ENCODE measurements at places on chromosomes 5 and 9.

- no peak for DNase-seq
Measured at GRCh38 chr5:39167972-39168342, 51.4 kb downstream of the FYB1 start.

DNA sequence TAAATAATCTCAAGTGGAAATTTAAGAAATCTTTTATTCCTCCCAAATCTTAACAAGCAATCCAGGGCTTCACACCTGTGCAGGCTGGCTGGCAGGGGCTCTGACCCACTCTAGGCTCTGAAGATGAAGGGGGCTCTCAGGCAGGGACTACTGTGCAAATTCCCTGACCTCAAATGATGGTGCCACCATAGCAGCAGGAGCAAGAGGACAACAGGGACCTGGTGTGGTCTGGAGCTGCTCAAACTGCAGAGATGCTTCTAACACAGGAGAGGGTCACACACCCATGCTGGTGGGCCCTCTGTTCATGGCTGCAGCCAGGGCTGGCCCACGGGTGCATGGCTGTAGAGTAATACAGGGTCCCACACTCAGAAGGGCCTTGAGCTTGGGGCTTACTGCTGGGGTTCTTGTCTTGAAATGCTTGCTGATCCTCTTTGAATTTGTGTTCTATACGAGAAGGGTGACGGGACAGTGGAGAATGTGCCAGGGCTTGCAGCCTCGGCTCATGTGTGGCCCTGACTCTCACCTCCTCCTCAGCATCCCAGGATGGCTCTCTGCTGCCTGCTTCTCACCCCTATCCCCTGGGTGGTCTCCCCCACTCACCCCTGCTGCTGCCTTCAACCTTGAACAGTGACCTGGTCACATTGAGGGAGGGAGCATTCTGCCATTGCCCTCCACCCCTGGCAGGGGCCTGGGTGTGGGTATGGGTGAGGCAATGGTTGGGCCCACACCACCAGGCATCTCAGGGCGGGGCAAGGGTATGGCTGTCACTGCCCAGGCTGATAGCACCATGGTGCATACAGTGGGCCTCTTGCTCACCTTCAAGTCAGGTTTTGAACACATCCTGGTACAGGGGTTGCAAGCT lies 191.7 kb downstream of the FSTL4 start:
- no peak for DNase-seq

DNA sequence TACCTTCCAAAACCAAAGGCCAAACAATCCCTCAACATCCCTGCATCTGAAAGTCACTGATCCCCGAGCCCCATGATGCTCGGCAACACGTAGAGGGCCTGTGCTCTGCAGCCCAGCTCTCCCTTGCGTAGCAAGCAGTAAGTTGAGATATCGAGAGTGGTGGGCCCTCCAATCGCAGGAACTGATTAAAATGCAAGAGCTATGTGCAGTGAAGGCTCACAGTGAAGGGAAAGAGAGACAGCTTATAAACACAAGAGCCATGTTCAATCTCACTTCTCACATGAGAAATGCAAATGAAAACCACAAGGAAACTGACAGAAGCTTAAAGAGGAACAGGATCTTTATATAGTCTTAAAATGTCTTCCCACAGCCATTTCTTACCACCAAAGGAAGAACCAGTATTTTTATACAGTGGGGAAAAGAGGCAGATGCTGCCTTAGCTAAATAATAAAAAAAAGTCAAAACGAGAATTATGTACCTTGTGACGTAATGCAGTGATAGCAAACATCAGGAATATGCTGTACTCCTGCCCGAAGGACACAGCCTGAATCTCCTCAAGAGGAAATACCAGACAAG lies 24.6 kb downstream of the TTF1 start:
- no peak for DNase-seq

- DNase-seq: no peak
Measured at GRCh38 chr9:107751567-107752210, 262.1 kb upstream of the KLF4 start.

DNA sequence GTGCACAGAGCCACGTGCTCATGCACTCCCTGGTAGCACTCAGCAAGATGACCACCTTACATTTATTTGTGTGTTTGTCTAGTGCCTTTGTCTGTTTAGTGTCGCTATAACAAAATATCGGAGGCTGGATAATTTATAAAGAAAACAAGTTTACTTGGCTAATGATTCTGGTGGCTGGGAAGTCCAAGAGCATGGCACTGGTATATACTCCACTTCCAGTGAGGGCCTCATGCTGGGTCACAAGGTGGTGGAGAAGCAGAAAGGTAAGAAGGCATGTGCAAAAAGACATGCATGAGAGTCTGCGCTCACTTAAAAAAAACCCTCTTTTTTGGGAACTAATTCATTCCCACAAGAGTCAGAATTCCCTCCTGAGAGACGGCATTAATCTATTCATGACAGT lies 52.5 kb upstream of the BOD1 start:
- no peak for DNase-seq

DNA sequence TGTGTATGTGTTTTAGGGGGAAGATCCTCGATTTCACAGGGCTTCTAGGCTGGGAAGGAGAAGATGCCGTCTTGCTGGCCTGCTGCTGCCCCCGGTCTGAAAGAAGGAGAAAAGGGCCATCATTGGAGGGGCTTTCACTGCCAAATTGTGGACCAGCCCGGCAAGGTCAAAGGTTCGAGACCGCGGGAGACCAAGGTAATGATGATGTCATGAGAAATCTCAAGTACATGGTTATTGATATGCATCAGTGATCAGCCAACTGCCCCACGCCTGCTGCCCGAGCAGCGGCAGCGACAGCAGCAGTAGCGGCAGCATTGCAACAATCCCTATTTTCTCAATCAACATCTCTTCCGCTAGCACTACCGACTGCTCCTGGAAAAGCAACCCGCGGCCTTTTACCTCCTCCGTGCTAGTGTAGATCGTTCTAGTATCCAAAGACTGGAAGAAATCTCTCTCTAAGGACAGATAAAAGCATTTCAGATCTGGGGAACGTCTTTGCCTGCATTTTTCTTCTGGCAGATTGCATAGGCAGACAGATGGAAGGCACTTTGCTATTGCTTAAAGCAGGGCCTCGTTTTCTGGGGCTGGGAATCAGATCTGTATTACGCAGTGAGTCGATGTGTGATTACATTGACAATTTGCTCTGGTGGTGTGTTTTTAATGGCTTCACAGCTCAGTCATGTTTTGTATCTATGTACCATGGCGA lies 215.3 kb downstream of the MEF2C start:
- DNase-seq: no peak

- DNase-seq: no peak
Measured at GRCh38 chr5:148465381-148466235, 81.8 kb downstream of the FBXO38 start.

DNA sequence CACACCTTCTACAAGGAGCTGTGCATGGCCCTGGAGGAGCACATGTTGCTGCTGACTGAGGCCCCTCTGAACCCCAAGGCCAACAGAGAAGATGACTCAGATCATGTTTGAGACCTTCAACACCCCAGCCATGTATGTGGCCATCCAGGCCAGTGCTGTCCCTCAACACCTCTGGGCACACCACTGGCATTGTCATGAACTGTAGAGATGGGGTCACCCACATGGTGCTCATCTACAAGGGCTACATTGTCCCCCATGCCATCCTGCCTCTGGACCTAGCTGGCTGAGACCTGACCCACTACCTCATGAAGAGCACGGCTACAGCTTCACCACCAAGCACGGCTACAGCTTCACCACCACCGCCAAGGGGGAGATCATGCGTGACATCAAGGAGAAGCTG lies 49.0 kb upstream of the FBXL7 start:
- DNase-seq: no peak

DNA sequence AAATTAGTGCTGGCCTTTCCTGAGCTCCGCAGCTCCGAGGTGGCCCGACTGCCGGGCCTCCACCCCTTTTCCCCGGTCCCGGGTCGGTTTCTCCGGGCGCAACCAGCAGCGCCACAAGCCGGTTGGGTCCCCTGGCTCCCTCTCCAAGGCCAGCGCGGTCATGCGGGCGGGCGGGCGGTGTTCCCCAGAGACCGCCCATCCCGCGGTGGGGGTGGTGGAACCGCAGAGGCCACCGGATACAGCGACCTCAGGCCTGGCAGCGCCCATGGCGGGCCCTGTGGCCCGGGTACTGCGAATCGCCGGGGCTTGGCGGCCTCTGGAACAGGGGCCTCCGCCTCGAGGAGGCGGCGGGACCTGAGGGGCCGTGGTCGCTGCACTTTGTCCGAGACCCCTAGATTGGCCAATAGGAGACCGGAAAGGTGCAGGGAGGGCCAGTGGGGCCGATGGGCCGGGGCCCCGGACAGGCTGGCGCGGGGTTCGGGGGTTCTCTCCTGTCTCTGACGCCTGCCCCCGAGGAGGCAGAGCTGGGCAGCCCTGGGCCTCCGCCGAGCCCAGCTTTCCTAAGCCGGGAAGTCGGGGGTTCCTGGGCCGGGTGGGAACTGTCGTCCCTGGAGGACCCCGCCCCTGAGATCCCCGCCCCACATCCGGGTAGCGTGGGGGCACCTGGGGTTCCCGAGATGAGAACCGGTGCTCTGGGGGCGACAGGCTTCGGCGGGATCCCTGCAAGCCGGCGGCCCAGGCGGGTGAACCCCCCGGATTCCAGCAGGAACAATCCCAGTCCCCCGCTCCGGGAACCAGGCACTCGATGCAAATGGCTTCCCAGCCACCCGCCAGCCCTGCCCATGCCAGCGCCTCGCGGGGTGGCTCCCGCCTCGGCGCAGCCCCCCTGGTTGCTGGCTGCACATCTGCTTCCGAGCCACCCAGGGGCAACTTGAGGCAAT lies 293.9 kb downstream of the ZSWIM6 start:
- no peak for DNase-seq

GRCh38 chr5:73274881-73275663 lies 102.1 kb downstream of the TMEM174 start:
- DNase-seq: no peak

DNA sequence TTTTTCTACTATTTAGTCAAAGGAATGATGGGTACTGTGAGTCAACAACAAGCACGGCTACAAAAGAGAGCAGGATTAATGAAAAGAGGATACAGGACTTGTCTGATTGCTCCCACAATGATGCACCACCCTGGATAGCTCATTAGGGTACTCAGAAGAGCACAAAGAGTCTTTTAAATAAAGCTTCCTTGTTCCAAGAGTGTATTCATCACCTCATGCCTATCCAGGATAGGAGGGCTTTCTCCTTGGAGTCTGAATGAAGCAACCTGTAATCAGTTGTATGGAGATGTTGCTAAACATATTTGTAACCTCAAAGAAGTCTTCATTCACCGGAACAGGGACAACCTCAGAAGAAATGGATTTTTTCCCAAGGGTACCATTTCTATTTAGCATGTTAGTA lies 219.5 kb upstream of the TMEM161B start:
- DNase-seq: no peak

DNA sequence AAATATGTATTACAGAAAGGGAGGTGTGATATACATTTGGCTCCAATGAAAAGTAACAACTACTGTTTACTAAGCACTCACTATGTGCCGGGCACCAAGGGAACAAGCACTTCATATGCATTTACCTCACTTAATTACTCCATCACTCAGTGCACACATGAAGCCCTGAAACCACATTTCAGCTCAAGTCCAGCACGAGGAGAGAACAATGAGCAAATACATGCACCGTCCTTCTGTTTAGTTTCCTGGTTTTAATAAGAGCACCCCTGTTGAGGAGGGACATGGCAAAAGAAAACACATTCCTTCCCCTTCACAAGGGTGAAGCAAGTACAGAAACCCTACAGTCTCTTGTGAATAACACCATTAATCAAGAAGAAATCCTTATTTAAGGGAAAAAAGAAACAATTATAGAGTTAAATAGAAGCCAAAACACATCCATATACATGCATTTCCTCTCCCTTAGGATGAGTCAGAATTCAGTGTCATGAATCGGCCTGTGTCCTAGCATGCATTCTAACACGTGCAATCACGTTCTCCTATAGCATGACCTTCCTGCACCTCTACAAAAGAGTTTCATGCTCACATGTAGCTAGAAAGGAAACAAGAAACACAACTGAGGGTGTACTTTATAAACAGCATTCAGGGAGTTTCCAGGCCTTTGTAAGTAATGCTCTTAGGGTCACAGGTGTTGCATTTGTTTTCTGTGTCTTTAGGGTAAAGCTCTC lies 411.6 kb downstream of the BNC2 start:
- DNase-seq: no peak

DNA sequence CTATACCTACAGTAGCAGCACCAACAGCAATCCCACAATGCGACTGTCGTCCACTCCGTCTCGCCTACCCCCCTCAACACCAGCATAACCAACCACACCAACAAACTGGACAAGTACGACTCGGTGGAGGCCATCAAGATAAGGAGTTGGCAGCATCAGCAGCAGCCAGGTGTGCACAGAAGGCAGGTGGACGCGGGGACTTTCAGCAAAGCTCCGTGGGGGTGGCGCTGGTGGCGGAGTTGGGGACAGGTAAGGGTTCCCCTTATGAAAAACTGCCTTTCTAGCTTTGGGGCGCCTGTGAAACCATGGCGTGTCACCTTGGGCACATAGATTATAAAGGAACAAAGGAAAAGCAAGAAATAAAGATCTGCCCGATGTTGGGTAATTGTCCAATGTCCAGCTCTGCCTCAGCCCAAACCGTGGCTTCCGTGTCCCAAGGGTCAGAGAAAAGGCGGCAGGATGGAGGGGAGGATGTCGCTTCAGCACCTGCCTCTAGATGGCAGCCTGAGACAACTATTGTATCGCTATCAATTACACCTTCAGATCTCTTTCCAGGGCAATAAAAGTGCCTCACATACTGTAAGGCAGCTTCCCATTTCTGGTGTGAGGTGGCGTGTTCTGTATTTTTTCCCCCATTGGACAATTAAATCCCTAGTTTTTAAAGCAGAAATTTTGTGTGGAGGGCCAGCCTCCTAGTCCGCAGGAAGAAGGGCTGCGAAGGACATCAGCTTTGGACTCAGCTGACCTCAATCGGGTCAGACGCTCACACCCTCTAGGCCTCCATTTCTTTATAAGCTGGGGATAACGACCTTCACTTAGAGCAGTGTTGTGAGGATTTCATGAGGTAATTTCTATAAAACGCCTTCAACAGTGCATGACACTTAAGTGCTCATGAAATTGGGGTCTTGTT lies 58.8 kb downstream of the MTRR start:
- peak; percentile 26 for DNase-seq

DNA sequence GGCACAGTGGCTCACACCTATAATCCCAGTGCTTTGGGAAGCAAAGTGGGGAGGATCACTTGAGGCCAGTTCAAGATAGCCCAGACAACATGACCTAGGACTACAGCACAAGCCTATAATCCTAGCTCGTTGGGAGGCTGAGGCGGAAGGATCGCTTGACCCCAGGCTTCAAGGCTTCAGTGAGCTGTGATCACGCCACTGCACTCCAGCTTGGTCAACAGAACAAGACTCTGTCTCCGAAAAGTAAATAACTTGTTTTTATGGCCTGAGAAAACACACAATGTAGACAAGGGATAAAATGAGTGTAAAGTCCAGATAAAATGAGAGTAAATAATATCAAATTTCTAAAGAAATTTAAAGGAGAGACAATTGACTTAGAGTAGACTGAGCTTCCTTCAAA lies 26.3 kb downstream of the SHLD3 start:
- DNase-seq: no peak

- no peak for DNase-seq
Measured at GRCh38 chr5:149917073-149917676, 27.4 kb downstream of the PDE6A start.

- DNase-seq: no peak
Measured at GRCh38 chr5:179816796-179817469, 3.8 kb upstream of the SQSTM1 start.

Data from HS-27A (cell line).